Activated CD8-positive, alpha-beta T cell treated with anti-CD3 and anti-CD28 coated beads for 36 hours (primary cell): ENCODE measurements at places on chromosomes 12 and 14. TPM values are rescaled to one million over a fixed set of nuclear protein-coding genes. Genes with fewer than 3 reads are reported as not detected.
A peak's percentile ranks its signal among the peaks of the same experiment; 100 is the strongest.

DNA sequence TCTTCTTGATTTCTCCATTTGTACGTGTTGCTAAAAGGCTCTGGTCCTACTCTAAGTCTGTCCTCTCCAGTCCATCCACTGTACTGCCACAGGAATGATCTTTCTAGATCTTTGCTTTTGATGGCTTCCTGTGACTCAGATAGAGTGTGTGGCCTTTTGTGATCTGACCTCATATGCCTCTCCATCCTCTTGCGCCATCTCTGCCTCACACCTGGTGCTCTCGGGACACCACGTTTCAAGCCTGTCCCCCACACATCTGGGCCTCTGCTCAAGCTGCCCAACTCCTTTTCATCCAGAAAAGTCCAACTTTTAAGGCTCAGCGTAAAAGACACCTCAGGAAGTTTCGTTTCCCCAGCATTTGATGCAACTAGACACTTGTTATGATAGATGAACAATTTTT is 39.0 kb downstream of the DCAF4 start:
- H3K27me3 ChIP-seq: no peaks in the 10 kb centered on the region
- H3K27ac ChIP-seq: no peak overlapping the region
- H3K36me3 ChIP-seq: peaks cover 27% of the 10 kb centered on the region
- H3K4me3 ChIP-seq: no peak overlapping the region
- peaks cover 18% of the 10 kb centered on the region for H3K4me1 ChIP-seq

DNA sequence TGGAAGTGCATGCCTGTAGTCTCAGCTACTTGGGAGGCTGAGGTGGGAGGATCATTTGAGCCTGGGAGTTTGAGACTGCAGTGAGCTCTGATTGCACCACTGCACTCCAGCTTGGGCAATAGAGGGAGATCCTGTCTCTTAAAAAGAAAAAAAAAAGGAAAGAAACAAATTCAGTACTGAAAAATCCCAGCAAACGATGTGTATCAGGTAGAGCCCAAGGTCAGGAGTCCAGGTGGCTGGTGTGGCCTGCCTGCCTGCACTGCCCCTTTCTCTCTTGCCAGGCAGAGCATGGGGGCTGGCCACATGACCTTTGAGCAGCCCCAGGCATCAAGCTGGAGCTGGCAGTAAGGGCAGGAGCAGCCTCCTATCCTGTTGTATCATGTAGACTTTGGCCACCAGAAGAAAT is 31.8 kb downstream of the ELK3 start:
- no peak overlapping the region for H3K4me3 ChIP-seq
- H3K27ac ChIP-seq: no peak overlapping the region
- peaks cover 39% of the 10 kb centered on the region for H3K36me3 ChIP-seq

DNA sequence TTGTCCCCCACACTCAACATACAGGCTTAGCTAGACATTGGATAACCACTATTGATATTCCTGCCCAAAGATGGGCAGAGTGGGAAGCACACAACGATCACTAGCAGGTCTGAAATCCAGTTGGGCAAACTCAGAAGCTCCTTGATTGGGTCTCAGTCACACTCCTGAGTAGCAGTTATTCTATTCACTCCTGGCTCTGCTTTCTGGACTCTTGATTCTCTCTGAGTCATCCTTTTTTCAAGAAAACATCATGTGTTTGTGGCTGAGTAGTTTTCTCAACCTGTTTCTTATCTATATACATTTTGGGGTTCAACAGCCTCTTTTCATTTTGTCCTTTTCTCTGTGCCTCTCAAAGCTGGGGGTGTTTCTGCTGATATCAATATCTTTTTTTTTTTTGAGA is 46.0 kb upstream of the MANSC4 start:
- peaks cover 34% of the 10 kb centered on the region for H3K27me3 ChIP-seq
- H3K4me3 ChIP-seq: no peak overlapping the region
- H3K4me1 ChIP-seq: peaks cover 30% of the 10 kb centered on the region
- H3K27ac ChIP-seq: no peak overlapping the region

PTGES3 gene
- total RNA-seq: 381 TPM

- no peaks in the 10 kb centered on the region for H3K36me3 ChIP-seq
- no peak overlapping the region for H3K27ac ChIP-seq
- no peaks in the 10 kb centered on the region for H3K4me1 ChIP-seq
- H3K4me3 ChIP-seq: no peak overlapping the region
These were observed 19.1 kb upstream of the DCP1B start for GRCh38 chr12:2023365-2023764.

GRCh38 chr12:67697443-67697842 is 48.9 kb downstream of the DYRK2 start:
- no peak overlapping the region for H3K27ac ChIP-seq
- no peaks in the 10 kb centered on the region for H3K27me3 ChIP-seq
- no peak overlapping the region for H3K4me3 ChIP-seq

FAM222A gene
- total RNA-seq: 1.0 TPM

IFNG-AS1 gene
- total RNA-seq: not detected

DNA sequence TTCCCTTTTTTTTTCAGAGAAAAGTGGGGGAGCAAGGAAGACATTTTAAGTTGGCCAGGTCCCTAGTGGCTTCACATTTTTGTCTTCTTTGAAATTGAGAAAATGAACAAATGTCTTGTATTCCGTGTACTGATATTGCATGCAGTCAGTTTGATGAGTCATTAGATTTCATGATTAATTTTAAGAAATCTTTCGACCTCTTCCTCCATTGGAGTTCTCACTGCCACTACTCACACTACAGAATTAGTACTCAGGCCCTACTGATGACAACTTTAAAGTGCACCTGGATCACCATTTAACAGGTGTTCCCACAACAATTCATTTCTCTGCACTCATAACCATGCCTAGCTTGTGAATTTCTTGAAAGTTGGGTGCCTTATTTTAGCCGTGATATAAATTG is 50.5 kb downstream of the SAMD4A start:
- H3K36me3 ChIP-seq: no peaks in the 10 kb centered on the region
- H3K4me1 ChIP-seq: peaks cover 14% of the 10 kb centered on the region

DNA sequence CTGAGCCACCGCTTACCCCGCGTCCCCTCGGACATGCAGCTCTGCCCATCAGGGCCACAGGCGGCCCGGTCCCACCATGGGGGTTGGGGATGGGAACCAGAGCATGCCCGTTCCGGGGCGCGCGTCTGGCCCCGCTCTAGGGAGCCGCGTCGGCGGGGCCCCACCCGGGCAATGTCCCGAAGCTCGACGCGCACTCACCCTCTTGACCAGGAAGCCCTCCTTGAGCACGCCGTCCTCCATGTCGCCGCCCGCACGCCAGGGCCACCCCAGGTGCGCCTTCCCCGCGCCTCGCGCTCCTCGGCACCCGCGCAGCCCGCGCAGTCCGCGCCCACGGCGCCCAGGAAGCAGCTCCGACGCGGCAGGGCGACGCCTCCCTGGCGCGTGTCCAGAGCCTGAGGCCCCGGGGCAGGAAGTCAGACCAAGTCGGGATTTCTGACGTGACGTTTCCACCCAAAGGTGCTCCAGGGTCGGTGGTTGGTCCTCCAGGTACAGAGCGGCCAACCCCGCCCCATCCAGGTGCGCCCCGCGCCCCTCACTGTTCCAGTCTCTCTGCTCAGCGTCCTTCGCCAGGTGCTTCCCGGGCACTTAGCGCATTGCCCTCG is at the start of gene PLEK2:
Gene PLEK2, minus strand, starts transcription at position 346 of the 602 bp plus-strand sequence. Its CDS starts 106 bp downstream, at position 240.
- peaks cover 14% of the 10 kb centered on the region for H3K4me1 ChIP-seq
- no peak within 1 kb of the TSS for H3K27ac ChIP-seq
- no peaks in the 10 kb centered on the region for H3K36me3 ChIP-seq
- H3K4me3 ChIP-seq: peak within 1 kb of the TSS; percentile 50

DNA sequence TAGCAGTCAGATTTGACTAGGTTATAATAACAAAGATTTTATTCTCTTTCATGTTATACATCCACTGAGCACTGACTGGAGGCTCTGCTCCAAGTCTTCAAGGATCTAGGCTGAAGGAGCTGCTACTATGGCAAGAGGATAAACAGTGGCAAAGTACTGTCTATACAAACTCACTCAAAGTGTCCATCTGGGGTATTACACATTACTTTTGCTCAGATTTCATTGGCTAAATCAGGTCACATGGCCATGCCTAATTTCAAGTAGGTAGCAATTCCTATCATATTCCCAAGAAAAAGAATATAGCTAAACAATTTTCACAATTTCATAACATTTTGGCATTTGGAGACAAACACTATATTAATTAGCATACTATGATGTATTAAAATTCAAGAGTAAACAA is 40.9 kb downstream of the CDK17 start:
- no peaks in the 10 kb centered on the region for H3K27me3 ChIP-seq
- no peak overlapping the region for H3K27ac ChIP-seq
- H3K4me3 ChIP-seq: no peak overlapping the region
- H3K36me3 ChIP-seq: no peaks in the 10 kb centered on the region
- DNase-seq: no peak
- H3K4me1 ChIP-seq: peaks cover 68% of the 10 kb centered on the region

- no peaks in the 10 kb centered on the region for H3K4me1 ChIP-seq
- DNase-seq: no peak
- peaks cover 5% of the 10 kb centered on the region for H3K27me3 ChIP-seq
- no peak overlapping the region for H3K4me3 ChIP-seq
These were observed 8.8 kb upstream of the CEP170B start for GRCh38 chr14:104856157-104856868.

DNA sequence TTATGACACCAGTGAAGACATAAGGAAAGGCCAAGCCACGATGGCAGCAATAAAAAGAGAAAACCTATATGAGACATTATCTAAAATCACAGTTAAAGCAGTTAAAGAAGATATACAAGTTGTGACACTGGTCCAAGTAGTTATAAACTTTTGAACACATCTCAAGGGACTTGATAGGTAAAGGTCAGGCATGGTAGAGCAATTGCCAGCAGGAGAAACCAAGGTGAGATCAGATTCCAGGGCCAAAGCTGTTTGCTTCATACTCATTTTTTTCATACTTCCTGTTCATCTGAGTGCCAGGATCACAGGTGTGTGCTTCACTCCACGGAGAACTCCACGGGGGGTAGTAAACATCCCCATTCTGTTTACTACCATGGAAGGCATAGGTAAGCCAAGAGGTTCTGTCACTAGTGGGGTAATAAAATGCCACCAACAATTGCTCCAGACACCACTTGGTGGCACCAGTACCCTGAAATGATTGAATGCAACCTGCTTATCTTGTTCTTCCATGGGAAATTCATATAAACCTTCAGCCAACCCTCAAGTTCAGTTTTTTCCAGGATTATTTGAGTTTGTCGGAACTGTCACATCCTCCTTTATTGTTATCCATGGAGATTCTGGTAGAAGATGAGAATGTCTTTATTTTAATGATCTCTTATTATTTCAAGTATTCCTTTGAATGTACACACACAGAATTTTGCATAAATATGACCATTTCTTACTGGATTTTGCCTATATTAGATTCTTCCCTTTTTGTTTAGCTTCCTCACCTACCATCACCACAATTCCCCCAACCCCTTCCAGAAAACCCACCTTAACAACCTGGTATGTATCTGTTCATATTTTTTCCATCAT is 59.2 kb upstream of the TSPAN8 start:
- peaks cover 3% of the 10 kb centered on the region for H3K27me3 ChIP-seq
- H3K36me3 ChIP-seq: no peaks in the 10 kb centered on the region
- H3K4me1 ChIP-seq: no peaks in the 10 kb centered on the region
- H3K4me3 ChIP-seq: no peak overlapping the region
- H3K27ac ChIP-seq: no peak overlapping the region
- DNase-seq: peak; percentile 16

GRCh38 chr12:46451276-46452021 is 78.9 kb upstream of the SLC38A2 start:
- H3K4me3 ChIP-seq: no peak overlapping the region
- H3K27ac ChIP-seq: peak overlapping the region; percentile 82
- no peak for DNase-seq
- H3K27me3 ChIP-seq: no peaks in the 10 kb centered on the region
- H3K36me3 ChIP-seq: no peaks in the 10 kb centered on the region

- H3K27ac ChIP-seq: peak overlapping the region; percentile 30
- peaks cover 64% of the 10 kb centered on the region for H3K36me3 ChIP-seq
- H3K4me1 ChIP-seq: peaks cover 69% of the 10 kb centered on the region
- H3K27me3 ChIP-seq: no peaks in the 10 kb centered on the region
- DNase-seq: no peak
- H3K4me3 ChIP-seq: no peak overlapping the region
These were observed 26.1 kb downstream of the LEMD3 start for GRCh38 chr12:65195387-65196055.

GRCh38 chr12:40223646-40224045 is 1.2 kb upstream of the LRRK2 start:
- no peak for DNase-seq
- H3K27ac ChIP-seq: no peak overlapping the region
- H3K4me3 ChIP-seq: no peak overlapping the region
- peaks cover 8% of the 10 kb centered on the region for H3K4me1 ChIP-seq
- H3K36me3 ChIP-seq: no peaks in the 10 kb centered on the region

- no peaks in the 10 kb centered on the region for H3K27me3 ChIP-seq
- H3K36me3 ChIP-seq: peaks cover 11% of the 10 kb centered on the region
- peaks cover 4% of the 10 kb centered on the region for H3K4me1 ChIP-seq
These were observed 33.0 kb downstream of the E2F7 start for GRCh38 chr12:77032406-77032805.

- peaks cover 30% of the 10 kb centered on the region for H3K4me1 ChIP-seq
- H3K27ac ChIP-seq: no peak overlapping the region
- peaks cover 86% of the 10 kb centered on the region for H3K27me3 ChIP-seq
- H3K36me3 ChIP-seq: no peaks in the 10 kb centered on the region
- peak overlapping the region; percentile 56 for H3K4me3 ChIP-seq
- DNase-seq: no peak
These were observed 1.9 kb downstream of the COL2A1 start for GRCh38 chr12:48002414-48002730.

DNA sequence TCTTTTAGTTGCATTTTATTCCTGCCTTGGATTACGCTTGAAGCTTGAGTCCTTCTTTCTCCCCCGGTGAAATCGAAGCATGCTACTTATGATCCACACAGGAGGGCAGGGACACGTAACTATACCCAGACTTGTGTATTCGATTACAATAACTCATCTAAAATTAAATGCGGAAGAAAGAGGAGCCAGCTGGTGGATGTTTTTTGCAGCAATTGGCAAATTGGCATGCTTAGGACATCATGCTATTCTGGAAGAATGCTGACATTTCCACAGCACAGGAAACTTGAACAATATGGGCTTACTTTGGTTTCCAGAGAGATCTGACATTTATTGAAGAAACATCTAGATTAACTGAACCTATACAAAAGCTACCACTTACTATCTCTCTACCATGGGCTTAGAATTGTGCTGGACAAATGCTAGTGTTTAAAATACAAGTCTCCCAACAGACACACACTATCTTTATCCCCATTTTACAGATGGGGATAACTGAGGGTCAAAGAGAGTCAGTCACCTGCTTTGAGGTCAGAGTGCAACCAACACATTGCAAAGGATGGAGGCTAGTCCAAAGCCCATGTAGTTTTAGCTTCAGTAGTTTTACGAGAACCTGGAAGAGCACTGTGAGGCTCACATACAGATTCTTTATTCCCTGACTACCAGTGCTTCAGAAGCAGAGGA is 36.3 kb downstream of the LGMN start:
- no peaks in the 10 kb centered on the region for H3K4me1 ChIP-seq
- no peak overlapping the region for H3K4me3 ChIP-seq
- no peaks in the 10 kb centered on the region for H3K27me3 ChIP-seq
- no peak overlapping the region for H3K27ac ChIP-seq
